CD8-positive, alpha-beta memory T cell (primary cell): ENCODE measurements at places on chromosomes 12 and 14. TPM values are rescaled to one million over a fixed set of nuclear protein-coding genes. Genes with fewer than 3 reads are reported as not detected.

- DNase-seq = no peak
These were observed 223.2 kb downstream of the KTN1 start for GRCh38 chr14:55802986-55803872.

GRCh38 chr12:109948368-109948767 lies 47.8 kb downstream of the GIT2 start:
- DNase-seq = no peak

GRCh38 chr14:35133542-35134328 lies 11.4 kb downstream of the PRORP start:
- no peak for DNase-seq

DNA sequence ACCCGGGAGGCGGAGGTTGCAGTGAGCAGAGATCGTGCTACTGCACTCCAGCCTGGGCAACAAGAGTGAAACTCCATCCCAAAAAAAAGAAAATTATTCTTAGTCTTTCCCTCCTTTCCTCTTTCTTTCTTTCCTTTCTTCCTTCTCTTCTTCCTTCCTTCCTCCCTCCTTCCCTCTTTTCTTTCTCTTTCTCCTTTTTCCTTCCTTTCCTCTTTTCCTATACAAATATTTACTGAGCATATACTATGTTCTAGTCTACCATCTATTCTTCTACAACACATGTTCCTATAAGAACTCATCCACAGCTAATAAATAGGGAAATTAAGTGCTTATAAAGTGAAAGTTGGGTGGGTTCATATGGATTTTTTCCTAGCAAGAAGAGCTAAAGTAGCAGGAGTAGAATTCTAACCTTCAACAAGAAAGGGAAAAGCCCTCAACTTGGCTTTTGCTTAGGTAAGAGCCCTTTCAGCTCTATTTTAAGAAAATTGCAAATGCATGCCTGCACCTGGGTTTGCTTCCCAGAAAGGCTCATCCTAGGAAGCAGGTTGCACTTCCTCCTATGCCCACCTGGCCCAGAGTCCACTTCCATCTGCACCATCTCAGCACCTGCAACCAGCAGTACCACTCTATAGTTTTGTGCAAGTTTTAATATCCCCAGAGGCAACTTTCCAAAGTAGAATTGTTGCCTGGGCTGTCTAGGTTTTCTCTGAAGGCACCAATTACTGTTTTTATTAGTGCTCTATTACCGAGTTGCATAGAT lies 122.0 kb upstream of the CCND2 start:
- no peak for DNase-seq

DNA sequence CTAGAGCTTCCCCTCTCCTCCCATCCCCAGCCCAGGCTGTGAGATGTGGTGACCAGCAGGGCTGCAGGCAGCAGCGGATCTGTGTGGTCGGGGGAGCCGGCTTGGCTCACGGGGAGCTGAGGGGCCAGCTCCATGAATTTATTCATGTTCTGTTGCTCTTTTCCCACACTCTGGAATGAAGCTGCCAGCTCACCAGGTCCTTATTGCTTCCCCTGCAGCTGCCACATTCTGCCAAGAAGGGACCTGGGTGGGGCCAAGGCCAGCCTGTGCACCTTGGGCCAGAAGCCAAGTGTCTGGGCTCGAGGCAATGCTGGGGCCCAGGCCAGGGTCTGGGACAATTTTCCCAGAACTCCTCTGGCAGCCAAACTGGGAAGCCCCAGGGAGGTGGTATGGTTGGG lies 2.5 kb upstream of the C1QL4 start:
- DNase-seq = no peak

ZDHHC22 gene
- total RNA-seq = not detected

CD9 gene
- total RNA-seq = 16.2 TPM

RNASE7 gene
- not detected for total RNA-seq
